ENCODE measurements at places on chromosomes 13 and 19.

- no peak for DNase-seq
Observed at GRCh38 chr13:46088821-46089562, 15.8 kb downstream of the CPB2 start.

DNA sequence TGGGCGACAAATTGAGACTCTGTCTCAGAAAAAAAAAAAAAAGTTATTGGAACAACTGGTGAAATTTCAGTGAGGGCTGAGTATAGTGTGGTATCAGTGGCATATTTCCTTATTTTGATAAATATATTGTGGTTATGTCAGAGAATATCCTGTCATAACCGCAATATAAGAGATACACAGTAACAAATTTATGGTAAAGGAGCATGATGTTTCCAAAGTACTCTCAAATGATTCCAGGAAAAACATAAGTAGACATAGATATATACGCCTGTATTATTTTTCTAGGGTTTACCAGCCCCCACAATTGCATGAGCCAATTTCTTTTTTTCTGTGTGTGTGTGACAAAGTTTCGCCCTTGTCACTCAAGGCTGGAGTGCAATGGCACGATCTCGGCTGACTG, 5.7 kb upstream of the C5AR1 start:
- DNase-seq: no peak

DNA sequence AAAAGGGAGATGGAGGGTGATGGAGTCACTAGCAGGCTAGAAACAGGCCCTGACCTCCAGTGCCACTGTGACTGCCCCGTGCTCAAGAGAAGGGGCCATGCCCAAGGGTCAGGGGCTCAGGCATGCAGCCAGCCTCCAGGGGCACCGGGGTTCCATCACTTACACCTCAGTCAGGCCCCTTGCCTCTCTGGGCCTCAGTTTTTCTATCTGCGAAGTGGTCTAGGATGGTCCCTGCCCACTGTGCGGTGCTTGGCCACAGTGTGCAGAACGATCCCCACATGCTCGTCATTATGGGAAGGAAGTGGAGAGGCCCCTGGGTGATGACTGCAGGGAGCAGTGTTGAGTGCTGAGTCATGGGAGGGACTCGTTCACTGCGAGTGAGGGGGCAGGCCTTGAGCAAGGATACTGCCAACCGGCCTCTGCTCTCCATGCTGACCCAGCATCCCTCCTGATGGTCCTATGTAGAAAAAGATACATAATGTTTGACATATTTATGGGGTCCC, 23.1 kb downstream of the TMED1 start:
- DNase-seq: peak; percentile 37

- DNase-seq: no peak
Observed at GRCh38 chr13:112951674-112952371, 17.2 kb upstream of the MCF2L start.

DNA sequence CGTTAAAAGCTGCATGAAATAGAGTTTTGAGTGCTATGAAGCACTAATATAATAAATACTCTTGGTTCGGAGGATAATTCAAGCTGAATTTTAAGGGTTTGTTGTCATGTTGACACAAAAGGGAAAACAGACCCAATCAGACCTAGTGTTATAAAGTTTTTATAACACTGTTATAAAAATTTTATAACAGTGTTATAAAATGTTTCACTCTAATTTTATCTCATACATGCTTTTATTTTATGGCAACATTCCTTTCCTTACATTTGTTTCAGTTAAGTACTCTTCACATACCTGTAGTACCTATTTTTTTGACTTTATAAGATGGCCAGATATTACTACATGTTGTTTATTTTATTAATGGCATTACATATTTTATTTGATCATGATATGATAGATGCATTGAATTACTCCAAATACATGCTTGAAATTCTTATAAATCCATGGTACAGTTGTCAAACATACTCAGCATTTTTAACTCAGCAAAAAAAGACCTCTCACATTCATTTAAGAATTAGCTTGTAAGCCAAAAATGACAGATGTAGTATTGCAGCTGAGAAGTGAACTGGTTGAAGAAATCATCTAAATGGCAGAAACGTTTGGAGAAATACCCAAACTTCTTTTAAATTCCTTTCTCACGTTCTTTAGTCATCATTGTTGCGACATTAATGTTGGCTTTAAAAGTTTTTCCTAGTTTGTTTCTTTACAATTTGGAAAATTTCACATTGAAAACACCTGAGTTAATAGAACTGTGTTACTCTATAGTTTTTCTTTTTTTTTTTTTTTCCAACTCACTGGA, 104.5 kb downstream of the PIBF1 start:
- DNase-seq: no peak

- DNase-seq: no peak
Observed at GRCh38 chr13:33940898-33941297, 122.9 kb downstream of the RFC3 start.

GRCh38 chr13:95289020-95289444, 12.2 kb downstream of the ABCC4 start:
- no peak for DNase-seq

- DNase-seq: no peak
Observed at GRCh38 chr13:111183959-111184358, 68.8 kb downstream of the ARHGEF7 start.

GRCh38 chr19:4671185-4671851, 1.2 kb upstream of the MYDGF start:
- no peak for DNase-seq

GRCh38 chr19:7006135-7006704, 15.0 kb downstream of the MBD3L2B start:
- DNase-seq: no peak

GRCh38 chr13:34749046-34749445, 193.0 kb upstream of the NBEA start:
- DNase-seq: no peak

GRCh38 chr13:80157261-80157932, 183.5 kb downstream of the SPRY2 start:
- DNase-seq: no peak

DNA sequence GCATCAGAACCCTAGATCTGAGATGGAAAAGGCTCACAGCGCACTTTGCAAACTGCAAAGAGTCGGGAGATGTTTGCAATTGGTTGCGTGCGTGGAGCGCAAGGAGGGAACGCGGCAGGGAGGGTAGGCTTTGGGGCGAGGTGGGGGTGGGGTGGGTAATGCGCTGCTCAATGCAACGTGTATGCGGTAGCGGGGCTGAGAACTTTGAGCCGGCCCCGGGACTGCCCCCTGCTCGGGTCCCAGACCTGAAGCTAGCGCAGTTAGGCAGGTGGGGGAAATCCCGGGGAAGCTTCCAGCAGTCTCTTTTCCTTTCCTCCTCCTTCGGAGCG, 971 bp downstream of the FOSB start:
- no peak for DNase-seq

DNA sequence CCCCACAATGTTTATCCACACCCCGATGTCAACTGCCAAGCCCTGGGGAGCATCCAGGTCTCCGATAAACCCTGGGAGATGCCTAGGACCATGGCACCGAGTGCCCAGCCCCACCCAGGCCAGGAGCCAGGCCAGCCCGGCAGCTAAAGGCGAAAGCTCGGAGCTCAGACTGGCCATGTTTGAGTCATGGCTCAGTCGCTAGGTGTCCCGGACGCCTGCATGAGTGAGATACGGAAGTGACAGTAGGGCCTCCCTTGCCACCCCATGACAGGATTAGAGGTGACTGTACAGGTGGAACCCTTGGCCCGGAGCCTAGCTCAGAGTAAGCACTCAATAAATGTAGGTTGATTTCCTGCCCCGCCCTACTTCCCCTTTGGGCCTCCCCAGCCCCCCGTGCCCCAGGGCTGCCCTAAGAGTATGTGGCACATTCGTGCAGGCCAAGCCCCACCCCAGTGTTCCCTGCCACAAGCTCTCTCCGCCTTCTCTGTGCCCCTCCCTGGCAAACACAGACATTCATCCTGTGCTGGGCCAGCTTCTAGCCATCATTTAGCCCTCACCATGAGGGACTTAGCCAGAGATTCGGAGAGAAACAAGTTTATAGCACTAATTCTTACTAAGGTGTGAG, 5.8 kb upstream of the TPM4 start:
- DNase-seq: peak; percentile 94

- no peak for DNase-seq
Observed at GRCh38 chr13:35930665-35931631, 200.2 kb downstream of the DCLK1 start.

DNA sequence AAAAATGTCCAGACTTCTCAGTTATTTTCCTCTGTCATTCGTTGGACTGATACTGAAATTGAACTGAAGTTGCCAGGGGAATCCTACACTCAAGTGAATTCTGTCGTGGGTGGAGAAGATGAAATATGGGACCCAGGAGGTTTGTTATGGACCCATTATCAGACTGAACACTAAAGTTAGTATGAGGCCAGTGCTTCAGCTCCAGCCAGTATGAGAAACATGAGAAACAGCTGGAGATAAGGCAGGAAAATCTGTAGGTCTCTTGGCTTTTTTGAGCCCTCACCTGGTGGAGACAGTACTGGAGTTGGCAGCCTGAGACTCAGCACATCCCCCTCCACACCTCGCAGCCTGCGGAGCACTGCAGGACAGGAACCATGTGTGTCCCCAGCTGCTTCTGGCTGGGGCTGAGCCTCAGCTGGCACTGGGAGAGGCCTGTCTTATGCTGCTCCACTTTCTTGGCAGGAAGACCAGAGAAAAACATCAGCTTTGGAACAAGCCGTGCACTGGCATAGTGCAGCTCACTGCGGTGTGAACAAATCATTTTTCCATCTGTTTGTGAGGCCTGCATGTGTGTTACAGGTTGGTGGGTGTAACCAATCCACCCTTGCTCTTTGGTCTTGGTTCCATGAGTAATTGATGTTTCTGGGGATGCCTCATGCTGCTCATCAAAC, 641.0 kb downstream of the FGF9 start:
- DNase-seq: no peak

DNA sequence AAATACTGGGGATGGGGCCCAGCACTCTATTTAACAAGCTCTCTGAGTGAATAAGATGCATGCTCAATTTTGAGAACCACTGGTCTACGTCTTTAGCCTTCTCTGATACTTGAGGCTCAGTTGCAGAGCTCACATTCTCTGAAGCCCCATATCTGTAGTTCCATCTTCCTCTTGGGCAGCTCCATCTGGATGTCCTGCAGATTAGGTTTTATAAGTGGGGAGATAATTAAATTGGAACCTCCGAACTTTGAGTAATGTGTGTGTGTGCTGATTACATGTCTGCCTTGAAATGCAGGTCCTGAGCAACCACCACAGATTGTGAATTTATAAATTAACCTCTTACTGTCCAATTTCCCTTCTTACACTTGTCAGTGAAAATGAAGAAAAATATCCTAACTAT, 7.2 kb upstream of the RASL11A start:
- DNase-seq: no peak

- no peak for DNase-seq
Observed at GRCh38 chr13:93361703-93362102, 135.1 kb downstream of the GPC6 start.

DNA sequence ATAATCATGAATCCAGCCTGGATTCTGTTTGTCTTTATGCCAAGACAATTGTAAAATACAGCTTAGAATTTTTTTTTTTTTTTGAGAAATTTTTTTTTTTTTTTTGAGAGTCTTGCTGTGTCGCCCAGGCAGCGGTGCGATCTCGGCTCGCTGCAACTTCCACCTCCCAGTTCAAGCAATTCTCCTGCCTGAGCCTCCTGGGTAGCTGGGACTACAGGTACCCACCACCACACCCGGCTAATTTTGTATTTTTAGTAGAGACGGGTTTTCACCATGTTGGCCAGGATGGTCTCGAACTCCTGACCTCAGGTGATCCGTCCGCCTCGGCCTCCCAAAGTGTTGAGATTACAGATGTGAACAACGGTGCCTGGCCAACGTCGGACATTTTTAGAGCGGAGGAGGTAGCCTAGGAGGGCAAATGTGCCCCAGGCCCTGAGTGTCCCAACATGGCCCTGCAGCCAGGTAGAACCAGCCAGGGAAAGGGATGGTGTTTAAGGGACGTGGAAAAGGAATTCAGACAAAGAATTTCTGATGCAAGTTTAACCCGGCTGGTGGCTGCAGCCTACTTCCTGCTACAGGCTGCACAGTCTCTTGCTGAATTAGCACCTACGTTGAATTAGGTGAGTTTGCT, 89.8 kb downstream of the GNG7 start:
- DNase-seq: no peak

DNA sequence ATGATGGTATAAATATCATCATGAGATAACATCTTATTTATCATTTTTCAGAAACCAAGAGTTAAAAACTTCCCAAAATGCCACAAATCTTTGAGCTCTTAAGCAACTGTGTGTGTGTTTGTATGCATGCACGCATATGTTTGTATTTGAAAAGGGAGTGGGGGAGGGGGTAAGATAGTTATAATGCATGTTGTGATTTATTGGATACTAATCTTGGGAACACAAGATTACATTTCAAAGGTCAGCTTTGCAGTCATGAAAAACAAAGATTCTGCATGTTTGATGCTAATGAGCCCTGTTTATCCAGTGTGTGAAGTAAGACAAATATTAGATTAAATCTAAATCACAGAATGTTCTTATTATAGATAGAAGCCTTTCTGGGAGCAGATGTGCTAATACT, 355.9 kb downstream of the DCT start:
- DNase-seq: no peak

GRCh38 chr13:96299235-96299634, 209.3 kb downstream of the HS6ST3 start:
- no peak for DNase-seq

DNA sequence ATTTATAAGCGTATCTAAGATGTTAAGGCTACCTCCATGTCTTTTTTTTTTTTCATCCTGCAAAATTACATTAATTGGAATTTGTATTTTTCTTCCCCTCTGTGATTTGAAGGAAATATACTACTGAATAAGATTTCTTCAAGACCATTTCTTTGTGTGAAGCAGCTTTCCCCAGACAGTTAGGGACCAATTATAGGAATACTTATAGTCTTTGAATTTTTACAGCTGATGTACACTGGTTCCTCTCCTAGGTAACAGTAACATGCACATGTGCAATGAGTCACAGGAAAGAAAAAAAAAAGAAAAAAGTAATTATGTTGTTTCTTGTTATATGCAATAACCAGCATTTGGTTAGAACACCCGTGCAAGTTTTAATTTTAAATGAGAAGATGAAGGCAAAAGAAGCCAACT, 82.0 kb downstream of the PCDH9 start:
- DNase-seq: no peak

DNA sequence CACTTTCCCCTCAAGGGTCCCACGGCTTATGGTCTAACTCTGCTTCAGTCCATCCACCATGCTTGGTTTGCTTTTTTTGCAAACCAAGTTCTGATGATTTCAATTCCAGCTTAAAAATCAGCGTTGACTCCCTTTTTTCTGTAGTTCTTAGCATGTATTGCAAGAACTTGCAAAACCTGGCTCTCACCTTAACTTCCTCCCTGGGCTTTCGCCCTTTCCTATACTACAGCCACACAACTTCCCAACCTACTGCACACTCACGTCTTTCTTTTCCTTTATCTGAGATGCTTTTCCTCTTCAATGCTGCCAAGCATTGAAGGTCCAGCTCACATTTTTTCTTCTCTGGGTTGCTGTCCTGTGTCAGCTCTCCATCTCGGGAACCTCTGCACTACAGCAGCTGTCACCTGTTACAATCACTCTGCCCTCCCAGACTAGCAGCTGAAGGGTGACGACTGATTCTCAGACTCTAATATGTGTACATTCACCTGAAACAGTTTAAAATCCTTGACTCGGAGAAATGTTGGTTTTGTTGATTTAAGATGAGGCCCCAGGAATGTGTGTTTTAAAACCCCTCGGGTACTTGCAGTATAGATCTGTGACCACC, 143.7 kb downstream of the FREM2 start:
- DNase-seq: no peak
